ENCODE measurements at places on chromosomes 5 and 9.

DNA sequence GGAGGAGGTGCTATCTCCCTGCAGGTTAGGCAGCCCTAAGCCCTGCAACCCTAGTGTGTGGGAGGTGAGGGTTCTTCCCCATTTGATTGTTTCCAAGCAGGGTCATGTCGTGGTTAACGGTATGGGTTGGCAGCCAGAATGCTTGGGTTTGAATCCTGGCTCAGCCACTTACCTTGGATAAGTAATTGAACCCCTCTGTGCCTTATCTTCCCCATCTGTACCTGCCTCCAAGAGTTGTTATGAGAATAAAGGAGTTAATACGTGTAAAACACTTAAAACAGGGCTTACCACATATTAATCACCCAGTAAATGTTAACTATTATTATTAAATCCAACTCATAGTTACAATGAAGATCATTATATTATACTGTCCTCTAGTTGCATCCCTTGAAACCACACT is 52.2 kb upstream of the SPATA31E1 start:
- DNase-seq, result no peak

DNA sequence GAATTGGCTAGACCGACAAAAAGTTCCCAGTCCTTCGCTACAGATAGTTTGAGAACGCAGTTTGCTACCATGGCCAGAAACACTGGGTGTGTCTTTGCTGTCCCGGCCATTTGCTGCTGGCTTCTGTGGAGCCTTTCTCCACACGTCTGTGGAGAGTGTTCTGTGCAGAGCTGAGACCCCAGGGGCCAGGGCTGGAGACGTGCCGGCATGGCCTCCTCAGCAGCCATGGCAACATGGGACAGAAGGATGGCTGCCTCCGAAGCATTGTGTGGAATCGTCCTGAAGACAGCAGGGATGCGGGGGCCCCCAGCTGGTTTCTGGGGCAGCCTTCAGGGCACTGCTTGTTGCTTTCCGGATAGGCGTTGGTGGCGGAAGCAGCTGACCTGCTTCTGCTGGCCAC is 142.8 kb downstream of the GADD45G start:
- DNase-seq, result no peak

- DNase-seq, result no peak
These were observed 23.4 kb downstream of the DBH start for GRCh38 chr9:133659516-133659915.

GRCh38 chr9:96449523-96449844 is 485 bp upstream of the HABP4 start:
- DNase-seq, result no peak

GRCh38 chr9:110141227-110141793 is 66.6 kb downstream of the C9orf152 start:
- no peak for DNase-seq

- DNase-seq, result no peak
These were observed 11.3 kb downstream of the CARD19 start for GRCh38 chr9:93107151-93107824.

DNA sequence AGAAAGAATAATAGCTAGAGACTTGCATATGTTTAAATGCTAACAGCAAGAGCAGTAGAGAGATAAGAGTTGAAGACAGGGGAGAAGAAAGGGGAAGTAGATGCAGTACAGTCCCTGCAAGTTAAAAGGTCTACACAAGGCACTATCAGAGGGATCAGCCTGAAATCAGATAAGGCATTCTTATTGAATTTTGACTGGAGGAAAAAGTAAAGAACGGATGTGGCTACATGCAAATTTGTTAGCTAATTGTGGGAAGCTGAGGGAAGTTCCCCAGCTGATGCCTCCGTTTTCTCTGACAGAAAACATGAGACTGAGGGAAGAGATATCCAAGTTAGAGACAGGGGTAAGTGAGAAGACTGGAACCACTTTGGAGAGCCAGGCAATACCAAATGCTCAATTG is 12.9 kb upstream of the RHOBTB3 start:
- DNase-seq, result no peak

GRCh38 chr9:131500939-131501541 is 1.7 kb upstream of the POMT1 start:
- DNase-seq, result no peak

Data from activated CD4-positive, alpha-beta T cell treated with anti-CD3 and anti-CD28 coated beads for 24 hours (primary cell).